HuH-7.5 (cell line): ENCODE measurements at places on chromosomes 1 and 21.

GRCh38 chr1:65378247-65378946, 42.1 kb upstream of the LEPR start:
- no peak for DNase-seq

- no peak for DNase-seq
Measured at GRCh38 chr1:19439464-19440171, 45.7 kb downstream of the CAPZB start.

DNA sequence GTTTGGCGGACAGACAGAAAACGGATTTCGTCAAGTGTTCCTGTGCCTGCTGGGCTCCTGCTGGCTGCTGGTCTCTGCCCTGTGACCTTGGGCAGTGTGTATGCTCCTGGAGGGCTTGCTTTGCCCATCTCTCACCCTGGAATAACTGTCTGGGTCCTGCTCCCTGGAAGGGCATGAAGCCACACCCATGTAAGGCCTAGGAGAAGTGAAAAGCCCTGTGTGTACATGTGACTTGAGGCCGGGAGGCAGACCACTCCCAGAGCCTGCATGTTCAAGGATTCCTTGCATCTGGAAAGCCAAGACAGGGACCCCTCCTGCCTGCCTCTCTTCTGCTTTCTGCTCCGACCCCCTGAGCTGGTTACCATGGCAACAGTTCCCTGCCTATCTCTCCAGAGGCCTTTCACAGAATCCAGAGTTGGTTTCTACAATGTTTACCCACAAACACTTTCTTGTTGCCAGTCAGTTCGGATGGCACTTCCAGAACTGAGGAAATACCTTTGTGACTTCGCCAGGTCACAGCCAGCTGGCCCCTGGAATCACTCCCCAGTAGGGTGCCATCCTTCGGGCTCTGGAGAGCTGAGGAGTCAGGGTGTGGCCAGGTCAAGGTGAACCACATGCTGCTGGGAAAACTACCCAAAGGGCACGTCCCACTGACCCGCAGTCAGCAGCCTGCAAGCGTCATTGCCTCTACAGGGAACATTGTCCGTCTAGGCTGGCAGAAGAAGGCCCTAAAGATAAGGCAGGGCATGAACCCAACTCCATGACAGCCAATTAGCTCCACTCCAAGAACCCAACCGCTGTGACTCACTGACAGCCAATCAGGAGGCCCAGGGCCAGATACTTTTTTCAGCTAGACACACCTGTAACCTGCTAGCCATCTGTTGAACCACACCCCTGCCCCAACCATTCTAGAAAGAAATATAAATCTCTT, 14.7 kb upstream of the GPR37L1 start:
- no peak for DNase-seq

DNA sequence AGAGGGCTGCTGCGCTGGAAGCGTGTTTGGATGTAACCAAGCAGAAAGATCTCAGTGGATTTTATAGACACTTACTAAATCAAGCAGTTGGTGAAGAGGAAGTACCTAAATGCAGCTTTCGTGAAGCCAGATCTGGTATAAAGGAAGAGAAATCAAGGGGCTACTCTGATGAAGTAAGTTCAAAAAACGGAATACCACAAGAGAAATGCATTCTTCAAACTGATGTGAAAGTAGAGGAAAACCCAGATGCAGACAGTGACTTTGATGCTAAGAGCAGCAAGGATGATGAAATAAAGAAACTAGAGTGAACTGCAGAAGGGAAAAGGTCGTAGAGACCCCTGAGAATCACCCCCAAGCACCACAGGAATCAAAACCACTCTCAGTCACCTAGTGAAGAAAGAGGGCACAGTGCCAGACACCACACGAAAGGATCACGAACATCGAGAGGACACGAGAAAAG, 40.8 kb upstream of the NEXN start:
- DNase-seq: no peak

DNA sequence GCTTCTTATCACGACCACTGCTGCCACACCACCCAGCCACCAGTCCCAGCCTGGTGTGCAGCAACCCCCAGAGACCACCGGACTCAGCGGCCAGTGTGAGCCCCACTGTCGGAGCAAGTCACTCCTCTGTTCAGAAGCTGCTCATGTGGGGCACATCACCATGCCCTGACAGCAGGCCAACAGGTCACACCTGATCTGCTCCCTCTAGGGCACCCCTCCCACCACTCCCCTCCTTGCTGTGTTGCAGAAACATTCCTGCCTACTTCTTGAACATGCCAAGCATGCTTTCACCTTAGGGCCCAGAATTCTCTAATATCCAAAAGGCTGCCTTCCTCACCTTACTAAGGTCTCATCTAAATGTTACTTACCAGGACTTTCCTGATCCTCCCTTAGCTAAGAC, 146.5 kb downstream of the SLC45A1 start:
- DNase-seq: no peak

- DNase-seq: no peak
Measured at GRCh38 chr1:12140016-12140415, 26.8 kb upstream of the TNFRSF1B start.

DNA sequence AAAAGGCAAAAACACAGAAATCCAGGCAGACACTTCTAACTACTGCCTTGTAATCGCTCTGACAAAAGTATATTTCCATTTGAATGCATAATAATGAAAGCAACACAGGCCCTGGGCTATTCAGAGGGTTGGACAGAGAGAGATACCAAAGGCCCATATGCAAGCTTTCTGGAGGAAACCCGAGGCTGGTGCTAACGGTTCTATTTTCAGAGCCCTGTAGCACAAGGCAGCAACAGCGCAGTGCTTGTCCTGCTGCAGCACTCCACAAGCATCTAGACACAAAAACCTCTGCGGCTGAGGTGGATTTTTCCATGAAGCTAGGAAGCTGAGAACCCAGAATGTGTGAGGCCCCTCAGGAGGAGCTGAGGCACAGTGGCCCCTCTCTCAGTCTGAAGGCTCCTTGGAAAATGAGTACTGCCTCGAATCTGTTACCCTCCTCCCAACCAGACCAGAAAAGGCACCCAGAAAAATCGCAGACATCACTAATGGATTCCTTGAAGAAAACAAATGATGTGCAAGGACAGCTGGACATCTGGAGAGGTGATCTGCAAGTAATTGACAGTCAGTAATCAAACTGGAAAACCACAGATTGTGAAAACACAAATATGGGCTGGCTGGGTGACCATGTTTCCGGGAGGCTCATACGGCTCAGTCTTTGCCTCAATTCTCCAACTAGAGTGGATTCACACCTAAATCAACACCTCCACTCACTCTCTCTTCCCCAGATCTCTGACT, 54.0 kb downstream of the COLGALT2 start:
- no peak for DNase-seq

- DNase-seq: no peak
Measured at GRCh38 chr1:221605569-221605968, 136.3 kb downstream of the DUSP10 start.

GRCh38 chr1:17089506-17089905, 29.7 kb downstream of the PADI2 start:
- no peak for DNase-seq

- no peak for DNase-seq
Measured at GRCh38 chr1:179807291-179807690, 64.2 kb downstream of the FAM163A start.

DNA sequence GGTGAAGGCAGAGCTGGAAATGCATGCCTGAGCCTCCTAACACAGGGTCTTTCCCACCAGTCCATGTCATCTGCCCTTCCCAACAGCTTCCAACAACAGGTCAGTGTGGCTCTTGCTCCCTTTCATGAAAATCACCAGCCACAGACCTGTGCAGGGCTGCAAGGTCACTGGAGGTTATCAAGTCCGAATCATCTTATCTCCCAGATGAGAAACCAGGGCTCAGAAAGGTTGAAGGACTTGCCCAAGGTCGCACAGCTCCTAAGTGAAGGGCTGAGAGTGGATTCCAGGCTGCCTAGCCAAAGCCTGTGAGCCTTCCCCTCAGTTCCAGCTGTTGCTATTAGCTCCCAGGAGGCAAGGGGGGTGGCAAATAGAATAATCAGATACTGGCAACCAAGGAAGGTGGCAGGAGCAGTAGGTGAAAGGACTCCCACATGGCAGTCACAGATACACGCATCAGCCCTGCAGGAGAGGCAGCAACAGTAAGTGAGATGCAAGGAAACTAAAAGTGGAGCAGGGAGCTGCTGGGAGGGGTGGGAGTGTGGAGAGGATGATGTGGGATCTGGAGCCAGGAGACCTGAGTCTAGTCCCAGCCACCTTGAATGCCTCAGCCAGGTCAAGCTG, 74.2 kb downstream of the SSBP3 start:
- DNase-seq: no peak

- no peak for DNase-seq
Measured at GRCh38 chr1:67685558-67686266, 711 bp downstream of the GADD45A start.

DNA sequence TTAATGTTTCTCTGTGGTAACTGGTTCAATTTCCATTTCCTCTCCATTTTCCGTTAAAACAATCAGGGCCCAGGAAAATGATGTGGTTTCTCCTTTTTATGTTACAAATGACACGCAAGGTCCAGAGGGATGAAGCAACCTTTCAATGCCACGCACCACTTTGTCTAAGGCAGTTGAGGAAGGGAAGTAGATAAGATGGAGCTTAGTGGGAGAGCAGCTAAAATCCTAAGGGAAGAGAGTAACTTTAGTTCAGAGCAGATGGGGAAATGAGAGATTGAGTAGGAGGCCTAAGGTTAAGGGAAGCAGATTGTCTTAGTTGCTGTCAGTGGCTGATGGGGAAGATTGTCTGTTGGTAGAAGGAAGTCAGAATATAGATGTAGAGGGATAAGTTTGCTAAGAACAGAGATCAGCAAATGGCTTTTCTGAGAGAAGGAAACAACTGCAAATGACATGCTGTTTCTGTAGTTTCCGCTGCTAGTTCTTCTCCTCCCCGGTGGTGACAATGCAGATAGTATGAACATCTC, 660 bp downstream of the CD1C start:
- no peak for DNase-seq

- DNase-seq: no peak
Measured at GRCh38 chr1:165891111-165891860, 63.9 kb downstream of the UCK2 start.

DNA sequence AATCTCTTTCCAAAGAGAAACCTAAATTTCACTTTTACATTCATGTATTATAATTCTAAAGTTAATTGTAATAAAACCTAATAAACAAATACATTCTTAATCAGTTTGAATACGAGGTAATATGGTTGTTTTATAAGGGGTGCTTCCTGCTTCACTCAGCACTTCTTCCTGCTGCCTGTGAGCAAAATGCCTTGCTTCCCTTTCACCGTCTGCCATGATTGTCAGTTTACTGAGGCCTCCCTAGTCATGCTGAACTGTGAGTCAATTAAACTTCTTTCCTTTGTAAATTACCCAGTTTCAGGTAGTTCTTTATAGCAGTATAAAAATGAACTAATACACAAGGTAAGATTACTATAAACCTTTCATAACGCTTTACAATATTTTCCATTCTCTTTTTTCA, 491.1 kb upstream of the LRRC7 start:
- DNase-seq: no peak

DNA sequence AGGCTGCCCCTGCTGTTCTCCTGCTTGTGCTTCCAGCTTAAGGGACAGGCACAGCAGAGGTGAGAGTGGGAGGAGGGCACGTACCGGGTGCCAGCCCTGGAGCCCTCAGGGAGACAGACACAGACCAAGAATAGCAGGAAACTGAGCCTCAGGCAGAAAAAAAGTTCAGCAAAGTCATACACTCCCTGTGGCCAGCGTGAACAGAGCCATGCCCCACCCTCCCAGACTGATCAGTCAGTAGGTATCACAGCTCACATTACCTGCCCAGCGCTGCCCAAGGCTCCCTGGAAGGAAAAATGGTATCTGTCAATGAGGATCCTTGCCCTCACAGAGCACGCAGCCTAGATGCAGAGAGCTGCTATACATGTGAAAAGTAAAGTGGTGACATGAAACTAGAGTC, 1.3 kb downstream of the UBL4B start:
- no peak for DNase-seq

DNA sequence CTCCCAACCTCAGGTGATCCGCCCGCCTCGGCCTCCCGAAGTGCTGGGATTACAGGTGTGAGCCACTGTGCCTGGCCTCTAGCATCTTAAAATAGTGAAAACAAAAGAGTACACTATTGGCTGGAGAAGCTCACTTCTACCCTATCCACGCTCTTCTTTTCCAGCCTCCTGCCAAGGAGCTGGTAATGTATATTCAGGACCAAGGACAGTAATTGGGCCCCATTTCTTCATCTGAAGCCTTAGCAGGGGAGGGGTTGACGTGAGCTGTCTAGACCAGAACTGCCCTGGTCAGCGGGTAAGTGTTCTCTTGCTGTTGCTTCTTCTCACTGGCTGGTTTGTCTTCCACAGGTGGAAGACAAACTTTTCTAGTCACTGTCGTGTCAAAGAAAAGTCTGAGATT, 70.2 kb downstream of the DNM3 start:
- no peak for DNase-seq

GRCh38 chr1:217494767-217495166, 136.1 kb downstream of the GPATCH2 start:
- DNase-seq: no peak

DNA sequence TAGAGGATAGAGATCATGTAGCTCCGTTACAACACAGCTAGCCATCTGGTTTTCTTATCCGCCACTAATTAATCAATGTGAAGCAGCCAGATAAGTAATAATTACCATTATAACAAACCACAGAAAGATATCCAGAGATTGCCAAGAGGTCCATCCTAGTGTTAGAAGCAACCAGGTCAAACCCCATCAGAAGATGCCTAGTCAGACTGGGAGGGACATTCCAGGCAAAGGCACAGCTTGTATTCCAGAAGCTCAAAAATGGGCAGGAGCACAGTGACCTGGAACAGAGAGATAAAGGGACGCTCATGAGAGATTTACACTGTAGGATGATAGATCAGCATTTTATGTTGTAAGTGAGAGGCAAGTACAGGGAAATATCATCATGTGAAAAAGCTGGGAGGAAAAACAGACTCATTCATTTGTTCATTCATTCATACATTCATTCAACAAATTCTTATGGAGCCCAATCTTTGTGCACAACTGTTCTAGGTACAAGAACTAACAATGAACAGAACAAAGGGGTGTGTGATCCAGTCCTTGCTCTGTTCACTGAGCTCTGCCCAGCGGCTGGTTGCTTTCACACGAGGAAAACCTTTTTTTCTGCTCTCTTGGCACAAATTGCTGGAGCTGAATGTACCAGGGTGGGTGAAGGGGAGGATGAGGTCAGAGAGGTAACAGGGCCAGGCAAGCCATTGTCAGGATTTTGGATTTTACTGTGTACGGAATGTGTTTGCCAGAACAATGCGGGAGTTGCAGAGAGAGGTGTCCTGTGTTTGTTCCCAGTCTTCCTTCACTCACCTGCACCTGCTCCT, 240.8 kb upstream of the FGGY start:
- DNase-seq: no peak

- DNase-seq: no peak
Measured at GRCh38 chr21:36591326-36591970, 107.5 kb upstream of the SIM2 start.

DNA sequence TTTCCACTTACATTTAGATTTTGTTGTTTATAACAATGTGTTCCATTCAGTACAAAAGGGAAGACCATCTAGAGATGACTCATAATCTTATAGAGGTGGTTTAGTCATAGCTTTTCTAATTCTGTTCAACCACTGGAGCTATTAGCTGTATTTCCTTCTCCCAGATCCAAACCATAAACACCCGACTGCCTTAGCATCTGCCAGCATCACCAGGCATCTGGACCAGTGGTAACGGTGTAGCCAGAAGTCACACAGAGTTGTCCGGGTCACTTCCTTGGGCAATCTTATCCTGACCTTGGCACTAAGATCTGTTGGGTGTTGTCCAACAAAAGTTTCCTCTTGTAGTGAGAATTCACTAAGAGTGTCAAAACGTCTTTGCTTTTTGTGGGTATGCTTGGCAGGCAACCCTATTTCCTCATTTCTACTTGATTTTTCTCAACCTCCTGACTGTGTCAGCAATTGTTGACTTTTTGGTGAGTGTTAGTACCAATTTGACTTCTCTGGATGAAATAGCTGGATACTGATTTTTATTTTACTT, 372.1 kb upstream of the B3GALT2 start:
- DNase-seq: no peak
